Bronchial smooth muscle cell (primary cell): ENCODE measurements at places on chromosomes 12 and 14. TPM values are rescaled to one million over a fixed set of nuclear protein-coding genes. Genes with fewer than 3 reads are reported as not detected.

The RFX4 gene
- not detected in 2 replicates for total RNA-seq

The SLCO1B1 gene
- total RNA-seq: not detected in 2 replicates

The GPR135 gene
- total RNA-seq: 0.94 and 1.7 TPM in 2 replicates

The FGF6 gene
- total RNA-seq: not detected in 2 replicates

The PDZRN4 gene
- under 0.01 TPM in 1 of 2 replicates, not detected in the other for total RNA-seq

The JKAMP gene
- 37.3 and 49.2 TPM in 2 replicates for total RNA-seq

The GPRC5D gene
- not detected in 2 replicates for total RNA-seq

The C14orf180 gene
- total RNA-seq: not detected in 2 replicates

The WASHC4 gene
- total RNA-seq: 46.9 and 73.3 TPM in 2 replicates

The MYO1H gene
- not detected in 2 replicates for total RNA-seq

The RTL1 gene
- under 0.01 TPM in 1 of 2 replicates, not detected in the other for total RNA-seq

The PTPRQ gene
- total RNA-seq: 0.26 and 1.3 TPM in 2 replicates

The FGD6 gene
- total RNA-seq: 4.7 and 7.3 TPM in 2 replicates

The PPP1R36 gene
- total RNA-seq: 0.69 and 0.79 TPM in 2 replicates
